Urinary bladder (tissue), 4 donors: ENCODE measurements at places on chromosomes 1 and 21.

DNA sequence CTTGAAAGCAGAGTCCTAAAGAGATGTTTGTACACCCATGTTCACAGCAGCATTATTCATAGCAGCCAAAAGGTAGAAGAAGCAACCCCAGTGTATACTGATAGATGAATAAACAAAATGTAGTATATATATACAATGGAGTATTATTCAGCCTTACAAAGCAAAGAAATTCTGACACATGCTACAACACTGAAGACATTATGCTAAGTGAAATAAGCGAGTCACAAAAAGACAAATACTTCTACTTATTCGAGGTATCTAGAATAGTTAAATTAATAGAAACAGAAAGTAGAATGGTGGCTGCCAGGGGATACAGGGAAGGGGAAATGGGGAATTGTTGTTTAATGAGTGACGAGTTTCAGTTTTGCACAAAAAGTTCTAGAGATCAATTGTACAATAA is 23.5 kb downstream of the COP1 start:
- DNase-seq: no peak

GRCh38 chr1:57761628-57762027 is 337.8 kb upstream of the DAB1 start:
- no peak for DNase-seq

DNA sequence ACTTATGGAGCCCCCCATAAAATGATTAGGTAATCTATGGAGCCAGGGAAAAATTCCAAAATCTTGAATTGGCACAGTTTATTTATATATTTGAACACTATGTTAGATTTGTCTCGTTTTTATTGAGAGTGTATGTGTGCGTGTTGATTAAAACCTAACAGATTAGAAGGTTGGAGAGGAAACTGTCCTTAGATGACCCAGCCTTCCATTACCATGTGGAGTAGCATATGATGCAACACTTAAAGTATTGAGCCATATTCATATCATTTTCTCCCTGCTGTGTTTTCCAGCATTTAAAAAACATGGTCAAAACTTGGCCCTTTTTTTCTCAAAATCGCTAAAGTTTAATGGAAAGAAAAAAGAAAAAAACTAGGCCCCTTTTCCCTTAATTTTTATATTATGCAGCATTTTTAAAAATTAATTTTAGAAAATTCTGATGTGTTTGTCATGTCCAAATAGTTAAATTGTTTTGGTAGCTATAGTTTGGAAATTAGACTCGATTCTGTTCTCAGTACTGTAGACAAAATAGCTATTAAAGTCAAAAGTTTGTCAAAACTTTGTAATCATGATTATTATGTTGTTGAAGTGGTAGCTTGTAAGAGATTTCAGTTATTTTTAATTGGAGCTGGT is 2.3 kb downstream of the LRRC8D start:
- DNase-seq: no peak

DNA sequence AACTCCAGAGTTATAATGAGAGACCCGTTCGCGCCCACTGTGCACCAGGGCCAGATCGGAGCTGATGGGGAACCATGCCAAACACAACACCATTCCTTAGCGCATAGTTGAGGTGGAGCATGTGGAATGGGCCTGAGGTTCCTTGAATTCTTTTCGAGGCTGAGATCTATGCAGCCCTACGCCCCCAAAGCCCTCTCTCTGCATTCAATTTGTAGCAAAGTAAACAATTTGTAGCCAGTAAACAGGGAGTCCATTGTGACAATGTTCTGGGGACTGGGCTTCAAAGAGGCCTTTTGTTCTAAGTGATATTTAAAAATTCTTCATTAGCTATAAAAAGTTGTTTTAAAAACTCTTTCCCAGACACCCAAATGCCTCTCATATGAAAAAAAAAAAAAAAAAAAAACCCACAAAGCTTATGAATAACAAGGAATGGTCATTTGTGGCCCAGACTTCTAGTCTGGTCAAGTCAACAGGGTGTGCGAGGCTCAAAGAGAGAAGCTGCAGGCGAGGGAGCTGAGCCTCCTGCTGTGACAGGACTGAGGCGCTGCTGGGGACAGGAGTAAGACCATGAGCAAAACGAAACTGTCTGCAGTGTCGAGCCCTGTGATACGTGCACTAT is 30.6 kb upstream of the KCNE2 start:
- DNase-seq: no peak

- DNase-seq: peak; percentile 68
Measured at GRCh38 chr1:151196292-151196800, 2.0 kb upstream of the PIP5K1A start.

DNA sequence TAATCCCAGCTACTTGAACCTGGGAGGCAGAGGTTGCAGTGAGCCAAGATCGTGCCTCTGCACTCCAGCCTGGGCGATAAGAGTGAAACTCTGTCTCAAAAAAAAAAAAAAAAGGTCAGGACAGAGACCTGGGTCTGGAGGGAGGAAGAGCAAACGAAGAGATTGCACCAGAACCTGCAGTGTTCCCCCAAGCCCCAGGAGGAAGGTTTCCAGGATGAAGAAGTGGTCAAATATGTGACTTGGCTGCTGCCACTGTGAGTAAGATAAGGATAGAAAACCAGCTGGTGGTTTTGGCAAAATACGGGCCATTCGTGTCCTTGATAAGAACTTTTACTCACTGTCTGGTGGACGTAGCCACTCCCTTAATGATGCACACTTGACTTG is 42.2 kb downstream of the CLDN14 start:
- DNase-seq: no peak

- no peak for DNase-seq
Measured at GRCh38 chr1:21667348-21668231, 1.6 kb downstream of the RAP1GAP start.

DNA sequence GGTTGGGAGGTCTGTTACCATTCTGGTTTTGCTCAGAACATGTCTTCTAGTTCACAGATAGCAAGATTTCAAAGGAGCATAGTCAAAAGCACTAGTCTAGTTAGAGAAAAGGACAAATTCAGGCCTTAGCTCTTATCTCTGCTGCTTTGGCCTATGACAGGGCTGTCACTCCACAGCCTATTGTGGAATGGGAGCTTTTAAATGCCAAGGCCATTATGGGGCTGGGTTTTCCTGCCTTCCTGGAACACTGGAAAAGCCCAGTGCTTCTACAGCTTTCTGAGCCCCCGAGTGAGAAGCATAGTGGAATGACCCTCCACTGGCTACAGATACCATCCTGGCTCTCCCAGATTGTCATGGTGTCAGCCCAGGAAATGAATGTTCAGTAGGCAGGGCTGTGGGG is 9.3 kb downstream of the MTFR1L start:
- DNase-seq: no peak

DNA sequence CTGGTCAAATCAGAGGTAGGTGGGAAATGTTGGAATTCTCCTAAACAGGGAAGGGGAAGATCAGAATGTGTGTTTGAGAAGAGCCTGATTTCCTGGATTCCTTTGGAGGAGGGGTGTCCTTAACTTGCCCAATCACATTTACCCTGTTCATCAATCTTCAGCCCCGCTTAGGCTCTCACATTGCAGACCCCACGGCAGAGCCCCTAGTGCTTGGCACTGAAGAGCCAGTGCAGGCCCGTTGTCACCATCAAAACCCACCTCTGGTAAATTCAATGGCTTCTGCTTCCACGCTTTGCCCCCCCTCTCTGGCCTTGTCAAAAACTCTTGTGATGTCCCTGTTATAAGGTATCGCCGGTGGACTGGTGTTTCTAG is 2.3 kb downstream of the AGPAT3 start:
- no peak for DNase-seq

DNA sequence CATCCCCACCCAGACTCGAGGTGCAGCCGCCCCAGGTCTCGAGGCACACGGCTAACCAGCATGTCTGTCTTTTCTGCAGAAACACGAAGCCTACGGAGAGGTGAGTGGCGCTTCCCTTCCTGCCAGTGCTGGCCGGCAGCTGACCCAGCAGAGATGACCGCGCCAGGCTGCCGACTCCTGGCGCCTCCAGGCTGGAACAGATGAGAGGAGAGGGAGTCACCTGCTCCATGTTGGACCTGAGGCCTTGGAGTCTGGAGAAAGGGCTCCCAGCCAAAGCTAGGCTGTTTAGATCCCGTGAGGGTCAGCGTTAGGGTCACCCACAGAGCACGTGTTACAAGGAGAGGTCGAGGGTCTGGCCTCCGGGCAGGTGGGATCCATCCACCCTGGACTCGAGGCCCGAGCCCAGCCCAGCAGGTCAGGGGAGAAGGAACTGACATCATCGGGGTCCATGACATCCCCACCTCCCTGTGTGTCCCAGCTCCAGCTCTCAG is 14.9 kb downstream of the COL6A2 start:
- DNase-seq: no peak
